Activated naive CD4-positive, alpha-beta T cell treated with anti-CD3 and anti-CD28 coated beads for 36 hours (primary cell): ENCODE measurements at places on chromosomes 7 and 10. TPM values are rescaled to one million over a fixed set of nuclear protein-coding genes. Genes with fewer than 3 reads are reported as not detected.

GRK5 gene
- total RNA-seq: 27.1 TPM

GRCh38 chr7:21077602-21078001 is 290.9 kb upstream of the SP8 start:
- no peak for DNase-seq

DNA sequence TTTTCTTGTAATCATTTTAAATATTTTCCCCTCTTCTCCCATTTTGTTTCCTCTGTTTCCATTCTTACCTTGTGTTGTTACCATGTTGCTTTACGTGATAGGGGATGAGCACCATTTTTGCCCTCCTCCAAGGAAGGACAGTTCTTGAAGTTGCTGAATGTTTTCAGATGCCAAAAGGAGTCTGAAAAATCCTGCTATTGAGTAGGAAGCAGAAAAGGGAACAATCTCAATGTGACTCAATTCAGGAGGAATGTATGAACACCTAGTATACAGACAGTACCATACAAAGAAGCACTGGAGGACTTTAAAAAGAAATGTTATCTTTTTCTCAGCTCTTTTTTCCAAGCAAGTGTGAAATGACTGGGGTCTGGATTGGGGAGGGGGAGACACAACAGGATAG is 5.1 kb upstream of the NAMPT start:
- DNase-seq: no peak

DNA sequence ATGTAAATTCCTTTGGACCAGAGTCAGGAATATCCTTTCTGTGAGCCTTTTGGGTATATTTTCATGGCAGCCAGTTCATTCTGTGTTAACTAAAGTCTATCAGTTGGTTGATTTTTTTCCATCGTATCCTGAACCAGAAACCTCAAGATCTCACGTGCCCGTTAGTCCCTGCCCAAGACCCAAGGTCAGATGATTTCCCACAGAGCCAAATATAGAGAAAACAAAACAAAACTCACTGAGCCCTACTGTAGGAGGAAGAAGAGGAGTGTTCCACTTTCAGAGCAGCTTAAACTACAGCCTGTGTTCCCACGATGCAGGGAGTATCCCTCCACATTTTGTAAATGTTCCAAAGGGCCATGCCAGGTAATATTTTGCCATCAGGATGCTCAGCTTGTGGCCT is 96.0 kb upstream of the ADO start:
- DNase-seq: no peak

DNA sequence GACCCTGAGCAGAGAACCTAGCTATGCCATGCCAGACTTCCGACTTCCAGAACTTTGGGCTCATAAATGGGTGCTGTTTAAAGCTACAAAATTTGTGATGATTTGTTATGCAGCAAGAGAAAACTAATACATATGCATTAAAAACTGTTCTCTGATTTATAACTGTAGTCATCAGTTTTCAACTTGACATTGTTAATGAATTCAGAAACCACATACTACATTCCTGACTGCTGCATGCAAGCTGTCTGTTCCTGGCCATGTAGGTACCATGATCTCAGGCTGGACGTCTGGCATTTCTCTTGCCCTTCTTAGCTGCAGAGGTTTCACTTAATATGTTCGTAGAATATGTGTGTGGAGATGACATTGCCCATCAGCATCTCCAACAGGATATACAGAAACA is 28.4 kb downstream of the MKX start:
- no peak for DNase-seq

DNA sequence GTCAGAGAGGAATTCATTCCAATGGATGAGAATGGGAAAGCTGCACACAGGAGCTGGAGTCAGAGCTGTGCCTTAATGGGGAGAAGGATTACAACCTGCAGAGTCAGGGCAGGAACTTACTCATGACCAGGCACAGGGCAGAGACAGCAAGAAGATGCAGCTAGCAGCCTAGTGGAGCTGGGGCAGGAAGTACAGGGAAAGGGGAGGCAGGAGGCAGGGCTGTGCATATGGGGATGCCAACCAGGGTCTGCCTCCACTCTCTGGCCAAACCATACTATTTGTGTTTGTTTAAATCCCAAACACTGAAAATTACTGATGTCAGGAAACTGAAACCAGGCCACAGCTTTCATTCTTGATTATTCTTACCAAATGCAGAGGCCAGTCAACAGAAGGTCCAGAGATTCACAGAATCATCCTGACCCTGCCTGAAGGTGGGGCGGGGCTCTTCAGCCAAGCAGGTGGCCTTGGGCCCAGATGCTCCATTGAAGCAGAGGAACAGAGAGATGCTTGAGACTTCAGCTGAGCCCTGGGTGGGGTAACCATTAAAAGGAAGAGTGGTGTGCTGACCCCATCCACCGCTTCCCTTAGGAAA is 461.9 kb downstream of the KCNMA1 start:
- no peak for DNase-seq

GRCh38 chr7:138699661-138700060 is 1.5 kb downstream of the SVOPL start:
- DNase-seq: no peak

GRCh38 chr7:22952306-22953015 is 61.5 kb downstream of the HYCC1 start:
- DNase-seq: no peak

- no peak for DNase-seq
These were observed 6.9 kb downstream of the C10orf62 start for GRCh38 chr10:97596101-97597082.
